ENCODE measurements at places on chromosomes 11 and 22. TPM values are rescaled to one million over a fixed set of nuclear protein-coding genes. Genes with fewer than 3 reads are reported as not detected.

The PANX2 gene
- total RNA-seq, result 0.59 TPM

- DNase-seq, result no peak
These were observed 162.1 kb downstream of the MN1 start for GRCh38 chr22:27639248-27640086.

DNA sequence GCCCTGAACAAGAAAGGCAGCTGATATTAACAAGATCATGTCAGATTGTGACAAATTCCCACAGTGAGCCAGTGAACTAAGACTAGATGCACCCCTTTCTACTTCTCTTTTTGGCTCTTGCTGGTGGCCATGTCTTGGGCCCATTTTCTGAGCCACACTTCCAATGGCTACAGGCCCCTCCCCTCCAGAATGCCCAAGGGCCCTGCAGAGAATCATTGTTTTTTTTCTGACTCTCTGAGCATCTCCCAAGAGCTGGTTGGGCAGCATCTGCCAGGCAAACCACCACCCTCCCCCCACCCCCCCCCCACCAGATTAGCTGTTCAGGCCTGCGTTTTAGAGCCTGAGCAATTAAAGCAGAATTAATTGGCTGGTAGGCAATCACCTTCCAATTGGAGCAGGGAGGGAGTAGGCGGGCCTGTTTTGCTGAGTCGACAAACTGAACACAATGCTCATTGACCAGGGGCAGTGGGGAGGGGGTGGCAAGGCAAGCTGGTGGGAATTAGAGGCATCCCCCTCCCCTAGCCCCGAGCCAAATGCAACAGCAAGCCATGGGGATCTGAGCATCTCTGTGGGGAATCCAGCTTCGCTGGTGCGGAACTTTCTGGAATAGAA lies 541.4 kb downstream of the MN1 start:
- DNase-seq, result no peak

- no peak for DNase-seq
These were observed 26.1 kb downstream of the UBE2L3 start for GRCh38 chr22:21593406-21594232.

GRCh38 chr22:39648630-39648950 lies 78.0 kb downstream of the CACNA1I start:
- DNase-seq, result no peak

DNA sequence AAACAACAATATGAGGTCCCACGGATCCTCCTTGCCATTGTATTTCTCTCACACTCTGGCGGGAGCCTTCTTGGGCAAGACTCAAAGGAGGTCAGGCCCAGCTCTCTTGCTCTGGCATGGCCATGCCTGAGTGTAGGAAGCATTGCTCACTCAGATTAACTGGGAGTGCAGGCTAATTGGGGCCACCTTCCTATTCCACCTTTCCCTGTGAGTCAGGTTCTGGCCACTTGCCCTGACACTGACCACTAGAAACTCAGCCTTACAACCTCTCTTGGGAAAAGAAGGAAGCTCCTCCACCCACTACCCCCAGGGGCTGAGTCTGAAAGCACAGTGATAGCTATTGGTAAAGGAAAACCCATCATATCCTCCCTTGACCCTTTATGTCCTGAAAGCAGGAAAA lies 121.8 kb upstream of the NTM start:
- no peak for DNase-seq

DNA sequence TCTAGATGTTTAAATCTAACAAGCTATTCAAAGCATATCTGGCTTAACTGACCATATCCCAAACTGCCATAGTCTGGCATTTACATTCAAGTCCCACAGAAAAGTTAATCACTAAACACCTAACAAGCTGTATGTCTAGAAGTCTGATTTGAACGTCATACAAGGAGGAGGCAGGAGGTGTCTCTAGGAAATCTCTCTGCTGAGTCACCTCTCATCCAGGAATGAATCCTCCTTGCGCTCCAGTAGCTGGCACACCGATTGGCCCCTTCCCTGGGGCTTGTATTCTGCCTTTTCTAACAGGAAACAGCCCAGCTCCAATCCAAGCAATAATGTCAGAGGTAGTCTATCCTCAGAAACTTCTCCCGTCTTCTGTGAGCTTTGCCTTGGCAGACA lies 31.8 kb downstream of the FEZ1 start:
- DNase-seq, result no peak

GRCh38 chr11:108752297-108752751 lies 87.5 kb downstream of the DDX10 start:
- no peak for DNase-seq

The OR51E2 gene
- total RNA-seq, result not detected

- DNase-seq, result no peak
These were observed 902.6 kb upstream of the TENM4 start for GRCh38 chr11:80343436-80343835.

DNA sequence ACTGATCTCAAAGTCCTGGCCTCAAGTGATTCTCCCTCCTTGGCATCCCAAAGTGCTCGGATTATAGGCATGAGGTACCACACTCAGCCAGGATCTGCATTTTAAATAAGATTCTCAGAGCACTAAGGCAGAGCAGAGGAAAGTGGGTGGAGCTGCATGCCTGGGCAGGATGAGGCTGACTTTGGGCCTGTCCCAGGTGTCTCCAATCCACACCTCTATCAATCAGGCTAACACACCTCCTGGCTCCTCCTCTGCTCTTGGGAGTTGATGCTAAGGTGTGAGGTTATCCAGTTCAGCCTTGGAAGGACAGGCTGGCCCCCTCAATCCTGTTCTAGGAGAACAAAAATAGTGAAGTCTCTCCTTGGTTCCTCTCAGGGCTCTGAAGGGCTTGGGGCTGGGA lies 30.2 kb upstream of the P2RY2 start:
- DNase-seq, result no peak

DNA sequence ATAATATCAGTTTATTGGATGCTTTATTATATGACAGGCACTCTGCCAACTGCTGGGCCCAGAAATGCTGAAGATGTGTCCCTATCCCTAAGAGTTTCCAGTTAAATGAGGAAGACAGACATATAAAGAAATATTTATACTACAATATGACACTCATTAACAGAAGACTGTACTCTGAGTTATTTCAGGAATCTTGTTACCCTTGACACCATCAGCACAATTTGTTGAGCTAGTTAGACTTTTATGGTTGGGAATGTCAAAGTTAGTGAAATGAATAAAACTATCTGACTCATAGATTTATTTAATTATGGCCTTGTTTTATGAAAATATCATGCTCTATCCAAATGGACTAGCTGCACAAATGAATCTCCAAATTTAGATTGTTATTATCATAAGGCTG lies 25.6 kb upstream of the MSANTD4 start:
- no peak for DNase-seq

DNA sequence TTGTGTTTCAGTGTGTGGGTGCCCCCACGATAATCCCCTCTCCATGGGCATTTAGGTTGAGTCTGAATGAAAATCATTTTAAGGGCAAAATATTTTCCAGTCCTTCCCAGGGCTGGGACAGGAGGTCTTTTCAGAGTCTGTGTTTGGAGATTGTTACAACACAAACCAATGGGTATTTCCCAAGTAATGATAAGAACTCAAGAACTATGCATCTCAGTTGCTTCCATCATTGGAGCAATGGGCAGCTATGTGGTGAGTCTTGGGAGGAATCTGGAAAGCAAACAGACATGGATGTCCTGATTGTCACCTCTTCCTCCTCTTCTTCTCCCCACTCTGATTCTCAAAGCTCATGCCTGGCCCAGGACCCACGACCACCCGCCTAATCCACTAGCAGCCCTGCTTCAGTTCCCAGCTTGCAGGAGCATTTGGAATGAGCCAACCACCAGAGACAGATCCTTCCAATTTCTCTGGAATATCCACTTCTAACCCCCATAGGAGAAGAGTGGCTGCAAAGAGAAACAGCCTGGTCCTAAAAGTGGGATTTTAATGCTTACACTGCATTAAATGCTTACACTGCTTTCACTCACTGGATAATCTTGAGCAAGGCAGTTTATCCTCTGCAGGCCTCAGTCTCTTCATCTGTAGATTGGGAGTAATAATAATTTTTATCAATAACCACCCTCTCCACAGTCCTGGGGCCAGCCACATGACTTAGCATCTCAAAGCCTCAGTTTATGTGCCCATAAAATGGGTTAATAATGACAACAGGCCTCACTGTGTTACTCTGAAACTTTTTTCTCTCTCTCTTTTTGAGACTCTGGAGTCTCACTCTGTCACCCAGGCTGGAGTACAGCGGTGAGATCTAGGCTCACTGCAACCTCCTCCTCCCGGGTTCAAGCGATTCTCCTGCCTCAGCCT lies 404.3 kb downstream of the MN1 start:
- DNase-seq, result no peak

DNA sequence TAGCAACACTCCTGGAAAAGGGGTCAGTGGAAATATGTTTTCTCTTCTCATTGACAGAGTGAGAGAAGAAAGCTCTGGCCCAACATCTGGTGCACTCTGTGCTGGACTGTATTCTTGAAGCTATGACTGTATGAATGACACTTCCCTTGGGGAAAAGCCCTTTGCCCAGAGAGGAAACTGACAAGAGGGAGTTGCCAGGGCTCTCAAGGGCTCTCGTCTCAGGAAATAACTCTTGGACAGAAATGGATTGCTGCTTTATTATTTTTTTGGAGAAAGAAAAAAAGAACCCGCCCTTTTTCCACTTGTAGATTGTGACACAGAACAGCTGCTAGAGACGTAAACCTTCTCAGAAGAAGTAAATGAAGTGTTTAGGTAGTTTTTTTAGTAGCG lies 11.4 kb downstream of the ETS1 start:
- no peak for DNase-seq

The NCF4 gene
- 117 TPM for total RNA-seq

DNA sequence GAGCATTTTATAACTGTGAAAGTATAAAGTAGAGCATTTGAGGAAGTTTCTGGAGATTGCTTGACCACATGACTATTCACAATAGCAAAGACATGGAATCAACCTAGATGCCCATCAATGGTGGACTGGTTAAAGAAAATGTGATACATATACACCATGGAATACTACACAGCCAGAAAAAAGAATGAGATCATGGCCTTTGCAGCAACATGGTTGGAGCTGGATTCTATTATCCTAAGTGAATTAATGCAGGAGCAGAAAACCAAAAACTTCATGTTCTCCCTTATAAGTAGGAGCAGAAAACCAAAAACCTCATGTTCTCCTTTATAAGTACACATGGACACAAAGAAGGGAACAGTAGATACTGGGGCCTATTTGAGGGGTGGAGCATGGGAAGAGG lies 30.3 kb downstream of the UVRAG start:
- DNase-seq, result no peak

DNA sequence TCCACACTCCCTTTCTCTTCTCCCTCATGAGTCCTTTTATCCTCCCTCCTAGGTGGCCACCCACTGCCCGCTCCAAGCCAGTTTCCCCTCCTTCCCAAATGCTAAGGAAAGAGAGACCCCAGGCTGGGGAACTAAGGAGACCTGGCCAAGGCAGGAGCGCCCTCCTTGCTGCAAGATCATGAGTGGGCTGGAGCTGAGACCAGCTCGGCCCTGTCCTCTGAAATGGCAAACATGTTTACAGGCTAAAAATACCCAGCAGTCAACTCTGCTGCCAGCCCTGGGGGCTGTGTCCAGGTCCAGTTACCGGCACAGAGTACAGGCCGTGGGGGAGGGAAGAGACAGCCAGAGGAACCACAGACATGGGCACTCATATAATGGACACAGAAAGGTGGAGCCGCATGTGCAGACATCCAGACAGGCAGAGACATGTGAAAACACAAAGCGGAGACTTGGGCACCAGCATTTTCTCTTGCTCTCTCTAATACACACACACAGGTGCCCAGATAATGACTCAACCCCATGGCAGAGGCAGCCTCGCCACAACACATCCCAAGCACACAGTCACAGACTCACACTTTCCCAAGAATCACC lies 1.2 kb upstream of the AHNAK start:
- DNase-seq, result no peak

DNA sequence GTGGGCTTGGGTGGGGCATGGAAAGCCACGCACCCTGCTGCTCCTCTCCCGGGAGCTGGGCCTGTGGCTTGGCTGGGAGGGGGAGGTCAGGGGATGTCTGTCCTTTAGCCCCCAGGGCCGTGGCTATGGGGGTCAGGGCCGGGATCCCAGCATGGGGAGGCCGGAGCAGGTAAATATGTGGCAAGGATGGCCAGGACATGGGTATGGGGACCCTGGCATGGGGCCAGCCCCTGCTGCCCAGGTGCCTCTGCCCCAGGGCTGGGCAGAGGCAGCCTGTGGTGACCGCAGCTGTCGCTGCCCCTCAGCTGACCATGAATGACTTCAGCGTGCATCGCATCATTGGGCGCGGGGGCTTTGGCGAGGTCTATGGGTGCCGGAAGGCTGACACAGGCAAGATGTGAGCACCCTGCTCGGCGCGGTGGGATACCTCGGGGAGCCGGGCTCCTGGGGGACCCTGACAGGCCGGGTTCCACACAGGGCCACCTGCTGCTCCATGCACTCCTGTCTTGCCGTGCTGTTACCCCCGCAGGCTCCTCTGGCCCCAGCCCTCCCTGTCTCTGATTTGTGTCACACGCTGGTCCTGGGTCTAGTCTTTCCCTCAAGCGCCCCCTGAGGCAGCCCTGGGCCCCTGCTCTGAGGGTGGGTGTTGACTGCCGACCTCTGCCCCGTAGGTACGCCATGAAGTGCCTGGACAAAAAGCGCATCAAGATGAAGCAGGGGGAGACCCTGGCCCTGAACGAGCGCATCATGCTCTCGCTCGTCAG lies 8.1 kb upstream of the ANKRD13D start:
- no peak for DNase-seq

DNA sequence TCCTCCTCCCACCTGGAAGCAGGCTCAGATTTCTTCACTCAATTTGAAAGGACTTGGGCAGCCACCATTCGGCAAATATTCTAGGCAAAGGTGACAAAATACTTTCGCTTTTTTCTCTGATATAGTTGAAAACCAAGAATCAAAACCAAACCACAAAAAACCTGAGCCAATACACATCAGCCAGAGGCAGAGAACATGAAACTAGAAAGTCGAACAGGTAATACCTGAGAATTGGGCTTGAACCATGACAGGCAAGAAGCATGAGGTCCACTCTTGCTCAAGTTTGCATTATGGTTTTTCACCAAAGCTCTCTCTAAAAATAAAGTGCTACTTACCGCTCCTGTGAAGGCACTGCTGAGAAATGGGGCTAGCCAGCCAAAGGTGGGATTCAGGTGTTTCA lies 26.2 kb upstream of the LDLRAD3 start:
- DNase-seq, result no peak
